Hippocampal formation (tissue), 2 donors: ENCODE measurements at places on chromosomes 4 and X.

- DNase-seq: no peak
Observed at GRCh38 chr4:110589297-110589696, 33.6 kb downstream of the PITX2 start.

DNA sequence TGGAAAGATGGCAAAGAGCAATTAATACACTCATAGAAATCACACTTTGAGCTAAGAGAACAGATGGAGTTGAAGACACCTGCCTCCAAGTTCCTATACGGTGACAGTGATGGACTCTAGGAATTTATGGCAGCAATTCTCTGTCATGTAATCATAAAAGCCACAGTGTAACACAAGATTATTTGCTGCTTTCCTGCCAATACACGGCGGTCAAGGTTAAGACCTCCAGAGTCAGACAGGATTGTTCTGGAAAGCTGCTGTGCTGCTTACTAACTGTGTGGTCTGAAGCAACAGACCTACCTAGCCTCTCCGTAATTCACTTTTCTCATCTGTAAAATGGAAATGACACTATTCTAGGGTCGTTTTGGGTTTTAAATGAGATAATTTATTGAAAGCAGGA is 14.6 kb upstream of the KIT start:
- no peak for DNase-seq

DNA sequence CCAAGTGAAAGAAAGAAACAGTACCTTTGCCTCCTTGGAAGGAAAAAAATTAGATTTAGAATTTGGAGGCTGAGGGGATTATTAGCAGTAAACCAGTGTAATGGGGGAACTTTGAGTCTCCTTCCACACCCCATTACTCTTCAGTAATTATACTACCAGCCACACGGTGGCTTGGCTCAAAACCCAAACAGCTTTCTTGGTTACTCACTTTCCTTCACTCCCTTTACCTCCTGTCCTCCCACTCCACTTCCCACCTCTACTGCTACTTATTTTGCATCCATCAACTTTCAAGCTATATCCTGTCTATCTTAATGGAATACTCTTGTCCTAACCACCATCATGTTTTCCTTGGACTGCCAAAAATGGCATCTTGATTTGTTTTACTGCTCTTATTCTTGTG is 310.6 kb upstream of the AADAT start:
- DNase-seq: no peak

- DNase-seq: no peak
Observed at GRCh38 chrX:45992402-45993123, 552.7 kb downstream of the ZNF674 start.

DNA sequence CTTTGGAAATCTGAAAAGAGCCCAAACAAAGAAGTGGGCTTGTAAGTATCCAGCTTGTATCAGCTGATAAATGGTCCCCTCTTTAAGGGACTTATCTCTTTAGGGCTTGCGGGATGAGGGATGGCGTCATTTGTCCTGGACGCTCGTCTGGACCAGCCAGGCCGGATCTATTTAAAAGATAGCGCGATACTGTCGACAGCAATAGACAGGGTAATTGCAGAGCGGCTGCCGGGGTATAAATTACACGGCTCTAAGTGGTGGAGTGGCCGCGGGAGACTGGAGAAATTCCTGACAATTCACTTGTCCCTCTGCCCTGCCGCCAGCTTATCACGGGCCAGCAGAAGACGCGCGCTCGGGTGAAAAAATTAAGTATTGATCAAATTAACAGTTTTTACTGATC is 90.7 kb downstream of the FAM53A start:
- DNase-seq: no peak

DNA sequence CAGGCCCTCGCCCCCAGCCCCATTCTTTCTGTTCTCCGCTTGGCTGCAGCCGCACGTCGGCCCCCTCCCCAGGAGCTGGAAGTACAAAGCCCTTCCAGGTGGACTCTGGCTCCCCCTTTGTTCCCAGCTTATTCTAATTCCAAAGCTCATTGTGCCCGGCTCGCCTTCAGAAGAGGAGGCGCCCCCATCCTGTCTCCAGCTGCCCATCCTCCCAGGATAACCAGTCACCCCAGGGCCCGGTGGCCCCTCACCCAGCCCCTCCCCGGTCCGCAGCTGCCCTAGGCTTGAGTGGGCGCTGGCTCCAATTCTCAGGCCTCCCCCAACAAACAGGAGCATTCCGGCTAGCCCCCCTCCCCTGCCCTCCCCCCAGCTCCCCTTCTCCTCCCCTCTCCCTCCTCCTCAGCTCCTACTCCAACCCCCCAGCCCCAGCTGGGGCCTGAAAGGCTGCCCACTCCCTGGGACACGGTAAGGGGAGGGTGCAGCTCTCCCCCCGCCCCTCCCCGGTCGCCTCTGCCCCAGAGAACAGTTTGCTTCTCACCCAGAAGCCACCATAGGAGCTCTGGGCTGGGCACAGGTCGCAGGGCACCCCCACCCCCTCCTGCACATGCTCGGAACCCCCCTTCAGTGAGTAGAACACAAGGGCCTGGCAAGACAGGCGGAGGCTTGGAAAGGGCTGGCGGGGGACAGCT is 3.1 kb upstream of the SLC6A8 start:
- DNase-seq: no peak

DNA sequence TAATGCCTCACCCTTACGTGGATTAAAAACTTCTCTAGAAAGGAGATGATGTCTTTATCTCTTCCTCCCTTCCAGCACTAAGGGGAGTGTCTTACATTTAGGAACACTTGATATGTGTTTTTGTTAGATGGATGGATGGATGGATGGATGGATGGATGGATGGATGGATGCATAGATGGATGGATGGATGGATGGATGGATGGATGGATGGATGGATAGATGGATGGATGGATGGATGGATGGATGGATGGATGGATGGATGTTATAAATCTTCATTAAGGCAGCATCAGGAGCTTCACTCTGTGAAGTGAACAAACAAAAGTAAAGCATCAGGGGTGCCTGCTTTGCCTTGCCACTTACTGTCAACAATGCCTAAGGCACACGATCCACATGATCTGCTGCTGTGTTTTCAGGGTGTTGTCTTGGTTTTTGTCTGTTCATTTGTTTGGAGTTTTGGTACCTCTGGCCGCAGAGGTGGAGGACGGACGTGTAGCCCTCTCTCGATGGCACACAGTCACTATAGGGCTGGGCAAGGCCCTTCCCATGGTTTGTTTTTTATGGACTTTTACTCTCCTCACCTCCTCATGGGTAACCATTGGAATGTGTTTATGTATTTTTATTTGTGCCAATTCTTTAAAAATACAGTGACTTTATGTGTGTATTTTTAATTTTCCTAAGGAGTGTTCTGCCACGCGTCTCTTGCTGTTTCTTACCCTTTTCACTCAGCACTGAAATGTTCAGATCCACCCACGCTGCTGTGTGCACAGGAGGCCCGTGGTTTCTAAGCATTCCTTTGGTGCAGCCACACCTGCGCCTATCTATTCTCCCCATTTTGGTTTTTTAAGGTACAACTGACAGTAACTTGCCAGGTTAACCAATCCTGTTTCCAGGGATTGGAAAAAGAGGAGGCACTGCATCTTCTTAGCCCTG is 91.8 kb upstream of the ENPP6 start:
- DNase-seq: no peak

DNA sequence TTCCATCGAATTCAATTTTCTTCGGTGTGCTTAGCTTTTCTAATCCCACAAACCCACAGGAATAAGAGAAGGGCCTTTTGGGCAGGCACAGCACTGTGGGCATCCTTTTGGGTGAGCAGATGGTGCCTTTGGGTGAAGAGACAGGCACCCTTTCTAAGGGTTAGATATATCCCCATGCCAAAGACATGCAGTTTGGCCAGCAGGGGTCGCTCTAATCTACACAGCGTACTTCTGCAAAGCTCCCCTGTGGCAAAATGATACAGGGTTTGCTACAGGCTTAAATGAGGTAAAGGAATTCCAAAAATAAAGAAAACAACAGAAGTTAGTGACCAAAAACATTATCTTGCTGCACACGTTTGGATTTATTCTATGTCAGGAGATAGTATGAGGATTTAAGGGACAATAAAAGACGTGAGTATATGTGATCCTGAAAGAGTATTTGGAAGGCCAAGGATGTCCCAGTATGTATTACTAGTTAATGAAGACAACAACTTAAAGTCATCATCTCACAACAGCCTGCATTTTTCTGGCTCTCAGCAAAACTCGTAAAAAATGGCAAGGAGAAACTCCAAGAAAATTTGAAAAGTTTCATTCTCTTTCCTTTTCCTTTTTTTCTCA is 49.5 kb downstream of the PHEX start:
- DNase-seq: no peak

DNA sequence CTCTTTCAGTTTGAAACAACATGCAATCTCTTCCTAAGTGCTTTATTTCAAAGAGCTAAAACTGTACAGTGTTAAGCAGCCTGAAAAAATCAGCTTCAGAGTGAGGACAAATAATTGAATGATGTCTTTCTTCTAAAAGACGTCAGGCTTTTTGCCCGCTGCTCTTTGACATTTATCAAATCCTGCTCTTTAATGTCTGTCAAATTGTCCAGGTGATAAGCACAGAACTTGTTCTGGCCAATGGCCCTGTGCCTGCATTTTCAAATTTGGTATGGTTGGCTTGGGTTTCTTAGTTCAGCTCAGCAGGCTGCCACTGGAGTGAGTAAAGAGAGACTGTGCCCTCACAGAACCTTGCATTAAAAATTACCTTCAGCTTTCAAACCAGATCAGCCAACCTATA is 712.9 kb upstream of the LCORL start:
- DNase-seq: no peak

DNA sequence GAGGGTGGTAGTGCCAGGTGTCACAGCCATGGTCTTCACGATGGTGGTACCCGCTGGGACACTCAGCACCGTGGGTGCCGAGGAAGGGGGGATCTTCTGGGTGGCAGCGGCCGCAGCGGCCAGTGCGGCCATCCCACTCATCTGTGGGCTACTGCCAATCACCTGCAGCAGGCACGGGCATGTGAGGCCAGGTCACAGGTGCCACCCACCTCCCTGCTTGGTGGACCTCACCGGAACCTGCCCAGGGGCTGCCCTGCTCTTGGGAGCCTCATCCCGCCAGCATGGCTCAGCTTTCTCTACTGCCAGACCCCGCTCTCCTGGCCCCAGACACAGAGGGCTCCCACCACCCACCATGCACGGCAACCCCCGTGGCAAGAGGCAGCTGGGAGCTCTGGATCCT is 13.0 kb downstream of the HCFC1 start:
- no peak for DNase-seq

DNA sequence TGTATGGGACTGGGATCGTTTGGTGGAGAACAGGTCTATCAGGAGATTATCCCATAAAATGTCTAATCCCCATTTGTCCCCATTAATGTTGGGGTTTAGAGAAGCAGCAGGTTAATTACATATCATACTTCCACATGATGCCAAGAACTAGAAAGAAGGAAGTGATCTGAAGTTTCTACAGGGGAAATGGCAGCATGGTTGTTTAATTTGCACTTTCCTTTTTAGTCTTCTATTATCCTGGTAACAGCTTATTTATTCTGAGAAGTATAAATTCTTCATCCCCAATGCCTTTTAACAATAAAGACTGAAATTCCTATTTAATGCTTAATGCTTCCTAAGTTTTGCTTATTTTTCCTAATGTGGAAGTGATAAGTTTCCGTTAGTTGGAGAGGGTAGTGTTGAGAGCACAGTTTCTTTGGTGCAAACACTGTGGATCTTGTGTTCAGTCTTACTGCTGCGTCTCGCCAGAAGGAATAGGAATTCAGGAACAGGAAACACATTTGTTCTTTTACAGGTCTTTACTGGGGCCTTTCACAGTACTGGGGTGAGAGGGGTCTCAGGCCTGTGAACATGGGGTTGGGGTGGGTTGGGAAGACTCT is 59.5 kb upstream of the TADA2B start:
- DNase-seq: no peak

GRCh38 chr4:185394568-185395237 is 1.0 kb downstream of the LRP2BP start:
- no peak for DNase-seq

GRCh38 chr4:2806390-2807355 is 13.8 kb downstream of the SH3BP2 start:
- DNase-seq: peak; percentile 26

DNA sequence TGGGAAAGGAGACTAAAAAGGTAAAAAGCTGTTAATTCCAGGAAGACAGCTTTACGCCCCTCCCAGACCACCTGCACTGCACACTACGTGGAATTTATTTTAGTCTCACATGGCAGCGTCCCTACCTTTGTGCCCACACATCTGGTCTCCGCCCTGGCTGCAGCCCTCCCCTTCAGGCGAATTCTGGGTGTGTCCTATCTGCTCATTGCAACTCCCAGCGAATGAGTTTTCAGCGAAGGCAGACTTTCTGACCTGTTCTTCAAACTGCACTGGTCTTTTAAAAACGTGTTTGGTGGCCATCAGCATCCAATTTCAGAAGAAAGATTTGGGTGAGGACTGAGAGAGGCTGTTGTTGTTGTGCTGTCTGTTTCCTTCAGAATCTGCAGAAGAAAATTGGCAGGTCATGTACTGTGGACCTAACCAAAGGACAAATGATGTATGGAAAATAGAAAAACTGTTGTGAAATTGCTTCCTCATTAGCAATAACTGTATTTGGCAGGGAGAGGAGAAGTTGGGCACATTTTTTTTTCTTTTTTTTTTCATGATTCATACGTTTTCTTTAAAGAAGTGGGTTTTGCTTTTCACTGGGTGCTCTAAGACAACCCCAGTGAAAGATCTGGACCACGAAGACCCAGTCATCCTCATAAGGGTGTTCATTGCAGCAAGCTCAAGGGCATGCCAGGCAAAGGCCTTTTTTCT is 4.2 kb downstream of the TLR8 start:
- no peak for DNase-seq

- DNase-seq: no peak
Observed at GRCh38 chr4:174865418-174865985, 36.5 kb upstream of the GLRA3 start.
